ENCODE measurements at places on chromosomes 4 and X.

GRCh38 chr4:6657242-6658208 is 17.0 kb downstream of the MRFAP1 start:
- DNase-seq: no peak

DNA sequence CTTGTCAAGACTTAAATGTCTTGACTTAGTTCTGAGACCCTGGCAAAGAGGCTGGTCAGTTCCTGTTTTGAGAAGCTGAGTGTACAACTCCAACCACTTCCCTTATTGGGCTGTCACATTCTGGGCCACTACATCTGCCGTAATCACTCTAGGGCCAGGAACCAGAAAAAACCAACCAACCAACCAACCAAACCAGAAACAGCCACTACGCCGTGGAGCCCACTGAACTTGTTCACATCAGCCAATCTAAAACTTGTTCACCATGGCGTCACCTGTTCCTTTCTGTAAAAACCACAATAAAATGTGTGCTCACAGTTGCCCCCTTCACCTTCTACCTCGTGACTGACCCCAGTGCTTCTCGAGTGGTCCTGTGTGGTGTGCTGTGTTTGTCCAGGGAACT is 107.3 kb downstream of the JADE1 start:
- no peak for DNase-seq

DNA sequence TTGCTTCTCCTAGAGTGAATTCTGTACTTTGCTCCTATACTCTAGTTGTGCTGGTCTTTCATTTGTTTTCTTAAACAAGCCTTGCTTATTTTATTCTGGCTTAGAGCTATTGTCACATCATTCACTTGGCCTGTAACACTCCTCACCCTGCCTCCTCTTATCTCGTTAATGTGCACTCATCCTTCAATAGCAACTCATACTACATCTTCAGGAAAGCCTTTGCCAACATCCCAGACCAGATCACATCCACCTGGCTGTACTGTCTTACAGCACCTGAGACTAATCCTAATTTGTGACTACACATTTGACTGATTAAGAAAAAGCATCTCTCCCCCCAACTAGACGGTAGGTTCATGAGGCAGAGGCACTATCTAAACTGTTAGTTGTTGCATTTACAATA is 80.8 kb downstream of the SLC7A11 start:
- no peak for DNase-seq

GRCh38 chr4:183675625-183676024 is 16.5 kb downstream of the TRAPPC11 start:
- DNase-seq: no peak

DNA sequence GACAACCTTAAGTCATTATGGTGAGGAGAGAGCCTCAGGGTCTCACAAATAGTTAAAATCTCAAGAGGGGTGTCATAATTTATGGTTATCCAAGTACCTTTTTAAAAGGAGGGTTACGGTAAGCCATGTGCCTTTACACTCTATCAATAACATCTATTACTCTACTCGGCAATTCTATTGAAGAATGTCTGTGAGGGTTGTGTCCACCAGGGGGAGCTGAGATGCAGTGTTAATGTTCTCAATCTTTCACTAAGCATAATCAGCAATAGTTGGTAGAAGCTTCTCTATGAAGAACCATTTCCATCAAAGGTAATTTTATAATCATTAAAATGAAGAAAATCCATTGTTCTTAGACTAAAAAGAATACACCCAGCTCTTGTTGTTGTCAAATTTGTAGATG is 457.4 kb downstream of the CENPC start:
- peak; percentile 6 for DNase-seq

DNA sequence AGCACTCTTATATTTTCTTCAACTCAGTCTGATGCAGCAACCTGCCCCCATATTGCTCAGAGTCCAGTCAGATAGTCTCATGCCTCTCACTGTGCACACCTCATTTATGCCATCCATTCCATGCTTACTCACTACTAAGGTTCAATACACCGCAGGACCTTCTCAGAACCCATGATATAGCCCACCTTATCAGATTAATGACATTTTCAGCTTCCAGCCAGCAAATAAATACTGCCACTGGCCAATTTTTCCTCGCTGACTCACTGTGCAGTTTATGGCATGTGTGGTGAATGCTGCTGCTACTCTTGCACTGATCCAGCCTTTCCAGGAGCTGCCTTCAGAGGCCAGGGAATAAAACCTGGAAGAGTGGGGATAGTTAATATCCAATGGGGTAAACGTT is 380.6 kb upstream of the SPOCK3 start:
- DNase-seq: no peak

DNA sequence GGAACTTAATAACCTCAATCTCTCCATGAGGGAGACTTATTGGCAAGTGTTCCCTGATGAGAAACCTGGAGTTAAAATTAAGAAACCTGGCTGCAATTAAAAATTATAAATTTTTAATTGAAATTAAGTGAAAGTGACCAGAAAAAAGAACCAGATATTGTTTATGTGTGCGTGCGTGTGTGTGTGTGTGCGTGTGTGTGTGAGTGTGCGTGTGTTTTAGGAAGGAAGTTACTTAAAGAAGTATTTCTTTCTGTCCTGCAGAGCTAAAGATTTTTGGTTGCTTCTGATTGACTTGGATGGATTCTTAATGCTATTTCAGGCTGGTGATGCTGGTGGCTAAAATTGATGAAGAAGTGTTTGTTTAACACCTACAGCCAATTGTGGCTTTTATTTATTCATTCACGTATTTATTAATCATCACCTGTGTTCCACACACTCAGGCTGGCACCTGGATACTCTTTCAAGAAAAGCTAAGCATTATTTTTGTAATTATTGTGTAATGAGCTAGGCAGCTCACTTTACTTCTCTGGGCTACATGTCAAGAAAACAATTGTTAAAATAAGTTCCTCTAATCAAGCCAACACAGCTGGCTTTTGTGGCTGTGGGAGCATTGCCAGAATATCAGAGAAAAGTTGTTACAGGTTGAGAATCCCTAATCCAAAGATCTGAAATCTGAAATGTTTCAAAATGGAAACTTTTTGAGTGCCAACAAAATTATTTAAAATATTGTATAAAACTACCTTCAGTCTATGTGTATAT is 68.5 kb downstream of the CEP44 start:
- no peak for DNase-seq

DNA sequence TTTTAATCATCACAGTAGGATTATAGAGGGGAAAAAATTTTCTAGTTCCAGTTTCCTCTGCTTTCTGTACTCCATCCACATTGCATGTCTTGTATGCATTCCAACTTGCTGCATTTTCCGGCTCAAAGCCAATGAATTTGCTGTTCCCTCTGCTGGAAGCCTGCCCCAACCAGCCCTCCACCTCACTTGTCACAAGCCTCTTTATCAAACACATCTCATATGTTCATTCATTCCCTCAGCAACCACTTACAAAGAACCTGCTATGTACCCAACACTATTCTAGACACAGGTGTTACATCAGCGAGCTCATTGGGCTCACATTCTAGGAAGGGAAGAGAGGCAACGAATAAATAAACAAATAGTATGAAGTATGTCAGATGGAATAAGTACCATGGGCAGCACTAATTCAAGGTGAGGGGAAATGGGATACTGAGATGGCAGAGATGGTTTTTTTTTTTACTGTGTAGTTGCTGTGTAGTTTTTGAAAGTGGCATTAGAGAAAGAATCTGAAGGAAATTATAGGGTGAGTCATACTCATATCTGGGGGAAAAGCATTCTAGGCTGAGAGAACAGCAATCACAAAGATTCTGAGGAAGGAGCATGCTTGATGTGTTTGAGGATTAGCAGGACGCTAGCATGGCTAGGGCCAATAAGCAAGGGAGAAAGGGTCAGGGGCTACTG is 332.5 kb downstream of the PDGFC start:
- no peak for DNase-seq

DNA sequence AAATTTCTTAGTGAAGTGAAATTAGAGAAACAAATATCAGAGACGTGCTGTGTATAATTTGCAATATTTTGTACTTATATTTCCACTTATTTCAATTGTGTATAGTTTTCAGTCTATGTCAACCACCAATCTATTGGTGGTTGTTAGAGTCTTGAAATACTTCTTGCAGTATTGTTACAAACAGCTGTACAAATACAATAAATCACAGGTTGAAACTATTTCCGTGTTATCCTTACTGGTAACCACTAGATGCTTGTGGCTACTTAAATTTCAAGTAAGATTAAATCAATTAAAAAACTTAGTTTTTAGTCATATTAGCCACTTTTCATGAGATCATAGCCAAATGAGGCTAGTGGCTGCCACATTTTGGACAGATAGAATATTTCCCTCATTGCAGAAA is 520.5 kb downstream of the GBA3 start:
- no peak for DNase-seq

DNA sequence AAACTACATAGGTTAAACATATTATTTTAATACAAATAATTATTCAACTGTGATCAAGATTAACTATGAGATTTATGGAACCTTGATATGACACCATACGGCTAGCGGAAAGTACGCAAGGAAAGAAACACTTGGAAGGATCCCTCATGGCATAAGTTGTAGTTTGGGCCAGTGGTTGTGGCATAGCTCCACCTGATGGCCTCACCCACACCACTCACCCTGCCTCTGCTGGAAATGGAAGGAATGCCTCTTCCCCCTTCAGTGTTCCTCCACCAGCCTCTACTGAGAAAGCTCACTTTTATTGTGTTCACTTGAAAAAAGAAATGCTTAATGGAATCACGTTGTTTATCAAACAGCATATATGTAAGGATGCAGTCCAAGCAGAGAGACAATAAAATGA is 86.4 kb downstream of the BMP15 start:
- no peak for DNase-seq

GRCh38 chr4:102574317-102574716 is 73.2 kb downstream of the NFKB1 start:
- DNase-seq: no peak

DNA sequence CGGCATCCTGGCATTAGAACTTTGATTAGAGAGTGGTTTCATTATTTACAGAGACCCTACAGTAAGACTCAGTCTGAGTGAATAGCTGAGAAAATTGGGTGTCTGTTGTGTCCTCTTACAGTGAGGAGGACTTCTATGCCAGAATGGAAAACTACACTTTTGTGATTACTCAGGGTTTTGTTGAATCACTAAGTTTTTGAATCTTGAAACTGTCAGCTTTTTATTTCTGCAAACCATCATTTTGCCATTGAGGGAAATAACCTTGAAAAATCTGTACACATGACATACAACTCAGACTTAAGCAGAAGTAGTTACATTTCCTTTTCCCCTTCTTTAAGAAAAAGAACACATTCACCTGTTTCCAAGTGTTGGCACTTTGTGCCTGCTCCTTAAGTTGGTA is 117.6 kb upstream of the RASGEF1B start:
- no peak for DNase-seq

- no peak for DNase-seq
These were observed 162.0 kb downstream of the PDGFRA start for GRCh38 chr4:54391104-54391503.

DNA sequence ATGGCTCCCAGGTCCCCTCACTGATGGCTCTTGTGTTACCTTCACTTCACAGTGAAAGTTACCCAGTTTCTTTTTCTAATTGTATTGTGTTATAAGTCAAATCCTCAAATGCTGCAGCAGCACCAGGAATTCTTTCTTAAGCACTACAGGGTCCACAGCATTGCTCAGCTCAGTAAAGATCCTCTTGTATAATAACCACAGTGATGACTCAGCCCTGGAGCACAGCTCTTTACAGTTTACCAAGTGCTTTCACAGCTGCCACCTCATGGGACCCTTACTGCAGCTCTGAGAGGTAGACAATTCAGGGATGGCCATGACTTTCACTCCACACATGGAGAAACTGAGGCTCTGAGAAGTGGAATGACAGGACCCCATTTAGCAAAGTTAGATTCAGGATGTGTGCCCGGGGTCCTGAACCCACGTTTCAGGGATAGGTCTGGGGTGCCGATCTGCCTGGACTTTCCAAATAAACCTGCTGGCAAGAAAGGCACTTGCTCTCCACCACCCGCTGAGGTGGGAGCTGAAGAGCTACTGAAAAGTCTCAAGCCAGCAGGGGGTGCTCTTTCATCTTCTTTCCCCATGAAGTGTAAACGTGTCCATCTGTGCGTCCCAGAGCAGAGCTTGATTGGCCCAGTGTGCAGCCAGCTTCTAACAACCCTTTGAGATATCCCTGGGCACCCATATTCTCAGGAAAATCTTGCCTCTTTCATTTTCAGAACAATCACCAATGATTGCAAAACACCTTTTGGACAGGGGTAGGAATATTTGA is 35.7 kb upstream of the GABRQ start:
- no peak for DNase-seq

GRCh38 chr4:11710453-11711093 is 281.9 kb upstream of the HS3ST1 start:
- DNase-seq: no peak

DNA sequence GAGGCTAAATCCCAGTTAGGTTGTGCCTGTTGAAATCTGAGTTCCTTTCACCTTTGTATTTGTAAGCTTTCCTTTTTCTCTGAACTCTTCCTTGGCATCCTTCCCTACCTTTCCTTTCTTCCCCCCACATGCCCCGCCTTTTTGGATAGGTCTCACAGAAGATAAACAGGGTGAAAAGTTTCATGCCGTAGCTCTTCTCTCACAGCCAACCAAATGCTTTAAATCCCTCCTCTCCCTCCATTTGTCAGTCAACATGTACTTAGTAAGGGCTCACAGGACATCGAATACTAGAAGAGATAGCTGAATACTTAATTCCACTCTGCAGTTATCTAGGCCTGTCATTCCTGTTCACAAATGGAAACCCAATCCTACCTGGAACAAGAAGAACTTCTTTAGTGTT is 107.1 kb upstream of the BMPR1B start:
- no peak for DNase-seq

- DNase-seq: no peak
These were observed 47.9 kb upstream of the RGN start for GRCh38 chrX:47030339-47030738.

DNA sequence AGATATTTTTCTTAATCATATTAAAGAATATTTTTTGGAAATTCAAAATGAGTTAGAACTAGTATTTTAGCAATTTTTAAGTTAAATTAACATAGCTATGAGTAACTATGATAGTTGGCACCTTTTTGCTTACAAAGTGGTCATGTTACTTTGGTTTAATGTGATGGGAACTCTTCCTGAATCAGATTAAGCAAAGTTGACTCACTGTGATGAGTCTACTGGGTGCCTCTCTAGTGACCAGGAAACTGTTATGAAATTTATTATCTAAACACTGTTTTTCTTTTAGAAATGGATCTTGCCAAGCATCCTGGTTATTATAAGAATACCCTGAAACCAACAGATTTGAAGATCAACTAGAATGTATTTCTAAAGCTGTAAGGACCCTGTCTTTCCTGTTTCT is 985.8 kb downstream of the TRAM1L1 start:
- DNase-seq: no peak
